ENCODE measurements at places on chromosomes 16 and 17.

- DNase-seq: no peak
These were observed 1.2 kb upstream of the YPEL2 start for GRCh38 chr17:59330053-59330942.

- no peak for DNase-seq
These were observed 5.3 kb downstream of the CTNS start for GRCh38 chr17:3641717-3642486.

DNA sequence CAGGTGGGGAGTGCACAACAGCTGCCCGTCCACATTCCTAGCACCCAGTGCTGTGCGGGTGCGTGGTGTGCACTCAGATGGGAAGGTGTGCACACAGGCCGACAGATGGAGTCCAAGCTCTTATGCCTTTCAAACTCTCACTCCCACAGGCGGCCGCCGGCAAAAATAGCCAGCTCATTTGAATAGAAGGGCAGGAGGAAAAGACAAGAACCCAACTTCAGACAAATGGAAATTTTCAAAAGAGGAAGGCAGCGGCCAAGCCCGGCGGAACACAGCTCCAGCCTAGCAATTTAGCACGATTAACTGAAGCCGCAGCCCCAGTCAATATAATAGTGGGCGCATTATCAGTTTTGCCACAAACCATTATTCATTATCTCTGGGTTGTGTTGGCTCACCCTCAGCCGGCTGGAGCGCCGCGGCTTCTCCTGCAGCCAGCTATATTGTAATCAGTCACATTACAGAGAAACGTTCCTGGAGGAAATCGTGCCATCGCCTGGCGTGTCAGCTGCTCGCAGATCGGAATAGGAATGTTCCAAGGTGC, 103.9 kb upstream of the SEC14L1 start:
- no peak for DNase-seq

- no peak for DNase-seq
These were observed 19.9 kb upstream of the PITPNM3 start for GRCh38 chr17:6576038-6576785.

GRCh38 chr16:86107215-86107825, 208.4 kb downstream of the IRF8 start:
- no peak for DNase-seq

DNA sequence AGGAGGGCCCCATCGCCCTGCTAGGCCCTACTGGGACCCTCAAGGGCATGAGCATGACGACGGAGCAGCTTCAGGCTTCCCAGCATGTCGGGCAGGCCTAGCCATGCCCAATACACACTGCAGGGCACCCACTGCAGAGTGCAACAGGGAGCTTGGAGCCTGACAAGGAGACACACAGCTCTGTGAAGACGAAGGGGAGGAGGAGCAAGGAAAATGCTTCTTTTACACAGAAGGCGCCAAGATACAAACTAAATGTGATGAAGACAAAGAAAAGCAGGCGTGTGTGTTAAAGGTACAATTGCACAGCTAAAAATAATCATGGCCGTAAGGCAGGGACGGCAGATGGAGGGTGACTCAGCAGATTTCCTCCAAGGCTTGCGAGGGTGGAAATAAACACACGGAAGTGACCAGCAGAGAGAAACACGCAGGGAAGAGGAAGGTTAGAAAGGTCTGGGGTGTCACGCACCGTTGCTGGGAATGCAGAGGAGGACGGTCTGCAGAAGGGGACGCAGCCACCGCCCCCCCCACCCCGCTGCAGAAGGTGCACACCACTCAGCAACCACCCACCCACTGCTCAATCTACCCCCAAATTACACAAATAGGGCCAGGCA, 108.5 kb downstream of the ZNF778 start:
- no peak for DNase-seq

- DNase-seq: no peak
These were observed 2.7 kb downstream of the TBCD start for GRCh38 chr17:82754297-82755208.

DNA sequence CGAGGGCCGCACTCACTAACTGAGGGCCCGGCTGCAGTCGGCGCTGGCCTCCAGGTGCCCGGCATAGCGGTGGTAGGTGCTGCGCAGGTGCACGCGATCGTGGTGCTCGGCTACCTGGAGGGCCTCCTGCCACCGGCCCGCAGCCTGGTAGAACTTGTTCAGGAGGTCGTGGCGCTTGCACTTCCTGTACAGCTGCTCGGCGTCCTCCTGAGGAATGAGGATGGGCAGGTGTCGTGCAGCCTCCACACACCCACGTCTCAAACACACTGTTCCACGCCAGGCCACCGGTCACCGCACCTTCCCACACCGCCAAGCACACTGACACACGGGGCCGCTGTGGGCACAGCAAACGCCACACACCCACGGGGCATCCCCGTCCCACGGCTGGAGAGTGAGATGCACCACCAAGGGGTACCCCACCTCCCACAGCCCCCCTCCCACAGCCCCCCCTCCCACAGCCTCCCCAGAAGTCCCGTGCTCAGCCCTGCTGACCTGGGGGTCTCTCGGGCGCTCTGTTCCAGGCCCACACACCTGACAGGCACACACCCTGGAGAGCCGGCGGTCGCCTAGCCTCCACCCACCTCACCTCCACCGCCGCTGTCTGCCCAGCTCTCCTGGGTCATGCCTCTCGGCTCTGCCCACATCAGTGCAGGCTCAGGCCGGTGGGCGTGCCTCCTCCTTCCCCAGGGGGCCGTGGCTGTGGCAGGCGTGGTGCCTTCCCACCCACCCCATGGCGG, 7.4 kb upstream of the TMEM204 start:
- DNase-seq: no peak

DNA sequence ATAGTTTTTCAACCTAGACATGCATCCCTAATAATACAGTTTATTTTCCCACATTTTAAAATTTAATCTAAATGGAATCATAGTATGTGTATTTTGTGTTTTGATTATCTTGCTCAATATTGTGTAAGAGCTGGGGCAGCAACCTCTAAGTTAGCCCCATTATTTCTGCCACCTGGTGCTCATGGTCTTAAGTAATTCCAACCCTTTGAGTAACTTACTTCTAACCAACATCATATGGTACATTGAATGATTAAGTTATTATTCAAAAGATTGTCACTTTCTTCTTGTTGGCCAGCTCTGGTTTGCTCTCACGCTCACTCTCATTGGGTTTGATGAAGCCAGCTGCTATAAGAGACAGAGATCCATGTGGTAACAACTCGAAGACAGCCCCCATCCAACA, 3.9 kb upstream of the KRTAP4-3 start:
- DNase-seq: no peak

- DNase-seq: no peak
These were observed 618 bp downstream of the AANAT start for GRCh38 chr17:76467809-76468633.

- no peak for DNase-seq
These were observed 615 bp downstream of the PHKG2 start for GRCh38 chr16:30748634-30749445.

GRCh38 chr16:57667526-57668262, 412 bp upstream of the ADGRG3 start:
- no peak for DNase-seq

DNA sequence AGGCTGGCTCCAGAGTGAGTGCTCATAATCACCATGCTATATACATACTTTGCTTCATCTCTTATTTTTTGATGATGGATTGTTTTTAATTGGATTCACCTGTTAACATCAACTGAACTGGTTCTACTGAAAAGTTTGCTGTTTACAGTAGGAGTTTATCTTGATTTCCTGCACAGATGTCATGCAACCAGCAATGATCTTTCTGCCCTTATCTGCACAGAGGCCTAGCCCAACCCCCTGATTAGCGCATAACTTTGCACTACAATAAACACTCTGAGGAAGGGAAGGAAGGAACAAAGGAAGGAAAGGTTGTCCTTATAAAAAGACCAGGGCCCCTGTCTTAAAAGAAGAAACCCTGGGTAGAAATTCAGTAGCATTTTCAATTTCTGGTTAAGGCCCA, 152.9 kb downstream of the RGS9 start:
- no peak for DNase-seq

- no peak for DNase-seq
These were observed 53.7 kb upstream of the TMEM132E start for GRCh38 chr17:34525651-34526050.

DNA sequence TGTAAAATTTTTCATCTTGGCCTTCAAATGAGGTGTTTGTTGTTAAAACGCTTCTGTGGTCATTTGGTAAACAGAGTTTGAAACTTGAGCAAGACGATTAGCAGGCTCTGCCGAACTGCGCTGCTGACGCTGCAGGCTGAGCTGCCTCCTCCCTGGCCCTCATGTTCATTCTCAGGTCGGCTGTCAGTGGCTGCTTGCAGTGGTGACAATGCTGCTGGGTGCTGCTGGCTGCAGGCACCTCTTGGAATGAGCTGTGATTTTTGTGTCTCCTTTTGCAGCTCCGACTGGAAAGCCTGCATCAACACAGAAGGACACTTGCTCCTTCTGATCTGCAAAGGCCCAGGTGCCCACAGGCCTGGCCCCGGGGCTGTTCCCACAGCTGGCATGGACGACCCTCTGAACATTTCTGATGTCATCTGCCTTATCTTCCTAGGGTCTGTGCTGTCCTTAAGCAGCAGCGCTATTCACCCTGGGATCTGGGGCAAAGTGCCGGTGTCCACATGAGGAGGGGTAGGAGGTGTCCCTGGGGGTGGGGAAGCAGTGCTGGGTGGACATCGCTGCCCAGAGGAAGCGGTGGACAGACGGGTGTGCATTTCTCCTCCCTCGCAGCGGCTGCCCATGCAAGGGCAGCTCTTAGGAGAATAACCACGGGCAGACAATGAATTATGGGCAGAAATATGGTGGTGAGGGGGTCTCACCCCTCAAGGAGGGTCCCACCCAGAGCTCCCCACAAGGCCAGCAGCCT, 23.1 kb upstream of the OSGIN1 start:
- DNase-seq: no peak

- peak; percentile 89 for DNase-seq
These were observed 9.9 kb upstream of the RAP1GAP2 start for GRCh38 chr17:2786176-2786881.

- no peak for DNase-seq
These were observed 2.6 kb downstream of the TK2 start for GRCh38 chr16:66547101-66547989.

GRCh38 chr17:59093702-59094231, 12.9 kb downstream of the TRIM37 start:
- DNase-seq: no peak

GRCh38 chr16:84893849-84894599, 74.2 kb downstream of the CRISPLD2 start:
- no peak for DNase-seq

GRCh38 chr17:50909765-50910605, 43.8 kb upstream of the TOB1 start:
- DNase-seq: no peak

DNA sequence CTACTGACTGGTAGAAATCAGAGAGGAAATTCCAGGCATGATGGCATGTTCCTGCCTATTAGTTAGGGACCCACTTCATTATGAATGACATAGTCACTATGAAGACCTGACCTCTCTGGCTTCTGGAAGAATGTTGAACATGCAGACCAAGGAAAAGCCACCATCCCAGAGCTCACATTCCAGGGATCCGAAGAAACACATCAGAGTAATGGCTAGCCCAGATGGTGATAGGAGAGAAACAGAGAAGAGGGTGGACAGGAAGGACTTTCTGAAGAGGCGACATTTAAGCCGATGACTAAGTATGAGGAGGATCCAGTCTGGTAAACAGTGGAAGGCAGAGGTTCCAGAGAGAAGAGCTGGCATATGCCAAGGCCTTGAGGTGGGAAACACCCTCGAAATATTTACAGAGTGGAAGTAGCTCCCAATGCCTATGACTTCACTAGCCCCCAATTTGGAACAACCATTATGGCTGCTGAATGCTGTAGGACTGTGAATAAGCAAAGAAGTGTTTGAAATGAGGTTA, 216.2 kb downstream of the RBFOX1 start:
- no peak for DNase-seq

GRCh38 chr17:78044280-78044835, 84.2 kb downstream of the TMC6 start:
- DNase-seq: no peak

- no peak for DNase-seq
These were observed 10.4 kb downstream of the NME3 start for GRCh38 chr16:1760911-1761310.

DNA sequence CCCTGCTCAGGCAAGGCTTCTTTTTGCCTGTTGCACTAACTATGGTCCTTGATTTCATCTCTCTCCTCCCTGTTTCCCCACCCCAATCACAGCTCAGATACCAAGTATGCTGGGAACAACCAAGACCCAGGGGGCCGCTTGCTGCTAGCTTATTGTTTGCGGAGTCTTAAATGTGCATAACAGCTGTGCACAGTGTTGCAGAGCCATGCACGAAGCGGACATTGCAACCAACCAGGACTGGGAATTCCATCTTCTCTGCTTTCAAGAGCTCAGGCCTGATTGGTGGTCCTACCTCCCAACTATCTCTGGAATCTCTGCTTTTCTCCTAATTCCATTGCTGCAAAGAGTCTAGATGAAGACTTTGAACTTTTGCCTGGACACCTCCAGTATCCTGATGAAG, 281.3 kb upstream of the TNRC6C start:
- DNase-seq: no peak

GRCh38 chr17:82846061-82846691, 6.4 kb upstream of the ZNF750 start:
- no peak for DNase-seq

DNA sequence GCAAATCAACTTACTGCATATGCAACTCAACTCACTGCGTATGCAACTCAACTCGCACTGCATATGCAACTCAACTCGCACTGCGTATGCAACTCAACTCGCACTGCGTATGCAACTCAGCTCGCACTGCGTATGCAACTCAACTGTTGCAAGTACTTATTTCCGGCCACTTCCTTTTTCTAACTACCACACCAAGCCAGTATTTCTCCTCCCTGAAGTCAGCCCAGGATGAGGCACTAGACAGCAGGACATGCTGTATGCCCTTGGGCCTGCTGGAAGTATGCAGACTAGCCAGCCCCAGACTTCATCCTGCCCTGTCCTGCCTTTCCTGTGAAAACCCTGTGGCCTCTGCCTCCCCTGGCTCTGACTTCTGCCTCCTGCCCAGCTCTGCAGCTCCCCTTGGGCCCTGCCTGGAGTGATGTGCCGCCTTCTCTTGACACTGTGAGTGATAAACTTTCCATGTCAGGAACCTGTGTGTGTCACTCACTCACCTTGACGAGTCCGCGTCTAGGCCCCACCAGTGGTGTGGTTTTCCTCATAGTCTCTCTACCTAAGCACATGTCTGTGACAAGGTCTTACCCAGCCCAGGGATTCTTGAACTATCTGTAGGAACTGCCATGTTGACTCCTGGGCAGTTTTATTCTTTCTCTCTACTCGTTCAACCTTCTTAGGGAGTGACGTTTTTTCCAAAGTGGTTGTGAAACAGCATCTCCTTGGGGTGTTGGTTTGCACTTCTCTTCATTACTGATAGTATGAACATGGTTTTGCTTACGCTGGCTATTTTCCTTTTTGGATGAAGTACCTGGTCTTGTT, 16.4 kb downstream of the ZNF778 start:
- no peak for DNase-seq

- DNase-seq: no peak
These were observed 19.8 kb upstream of the ZNF594 start for GRCh38 chr17:5211458-5211857.

GRCh38 chr17:76733618-76733957, 3.5 kb downstream of the SRSF2 start:
- DNase-seq: no peak

Data from NCI-H2171 (cell line).